Kidney (tissue), 22 donors: ENCODE measurements at places on chromosomes 6 and 20. TPM values are rescaled to one million over a fixed set of nuclear protein-coding genes. Genes with fewer than 3 reads are reported as not detected.

- no peak for DNase-seq
These were observed 56.9 kb upstream of the TIAM2 start for GRCh38 chr6:154938221-154938580.

DNA sequence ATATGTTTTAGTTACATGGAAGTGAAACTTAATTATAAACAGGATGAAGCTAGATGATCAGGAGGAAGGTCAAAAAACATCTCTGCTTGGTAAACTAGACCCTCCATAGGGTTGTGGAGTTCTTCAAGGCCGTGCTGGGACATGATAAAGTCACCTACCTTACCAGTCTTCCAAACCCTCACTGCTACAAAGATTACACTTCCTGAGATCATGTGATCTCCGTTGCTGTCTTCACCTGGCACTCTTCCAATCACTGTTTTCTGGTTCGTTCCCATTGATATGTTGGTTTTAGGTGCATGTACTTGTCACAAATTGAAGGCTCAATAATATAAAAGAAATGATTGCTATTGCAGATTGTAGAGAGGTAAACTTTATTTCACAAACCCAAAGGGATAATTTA lies 161.5 kb upstream of the MAN1A1 start:
- DNase-seq: no peak

- peak; percentile 76 for DNase-seq
These were observed 12.4 kb downstream of the FRS3 start for GRCh38 chr6:41767112-41767833.

- no peak for DNase-seq
These were observed 44.6 kb downstream of the TSBP1 start for GRCh38 chr6:32327103-32327502.

GRCh38 chr6:69894578-69895347 lies 28.4 kb downstream of the COL19A1 start:
- DNase-seq: no peak

DNA sequence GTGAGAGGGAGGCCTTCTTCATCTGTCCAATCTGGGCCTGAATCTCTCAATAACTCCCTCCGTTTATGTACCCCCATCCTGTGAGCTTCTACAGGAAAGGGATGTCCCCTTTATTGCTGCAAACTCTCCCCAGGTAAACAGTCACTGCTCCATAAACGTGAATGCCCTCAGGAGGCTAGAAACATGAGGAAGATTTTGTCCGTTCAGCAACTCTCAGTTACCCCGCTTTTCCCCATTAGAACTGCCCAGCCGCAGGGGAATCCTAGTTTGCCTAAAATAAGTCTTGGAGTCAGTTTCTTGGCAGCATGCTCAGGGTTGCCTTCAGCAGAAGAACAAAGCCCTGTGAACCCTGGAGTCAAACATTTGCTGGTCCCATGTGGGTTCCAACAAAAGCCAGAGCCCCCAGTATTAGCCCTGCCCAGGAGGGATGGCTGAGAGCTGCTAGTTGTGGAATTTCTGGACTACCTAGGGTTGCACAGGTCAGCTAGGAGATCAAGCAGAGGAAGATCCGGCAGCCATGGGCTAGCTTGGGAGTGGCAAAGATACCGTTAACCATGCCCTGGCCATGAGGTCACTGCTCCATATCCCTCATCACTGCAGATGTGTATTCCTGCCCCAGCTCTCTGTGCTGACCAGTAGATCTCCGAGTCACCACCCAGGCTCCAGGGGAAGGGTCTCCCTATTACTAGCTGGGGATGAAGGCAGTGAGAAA lies 640 bp downstream of the LRRN4 start:
- no peak for DNase-seq

- no peak for DNase-seq
These were observed 222.6 kb upstream of the MARCKS start for GRCh38 chr6:113634352-113635163.

DNA sequence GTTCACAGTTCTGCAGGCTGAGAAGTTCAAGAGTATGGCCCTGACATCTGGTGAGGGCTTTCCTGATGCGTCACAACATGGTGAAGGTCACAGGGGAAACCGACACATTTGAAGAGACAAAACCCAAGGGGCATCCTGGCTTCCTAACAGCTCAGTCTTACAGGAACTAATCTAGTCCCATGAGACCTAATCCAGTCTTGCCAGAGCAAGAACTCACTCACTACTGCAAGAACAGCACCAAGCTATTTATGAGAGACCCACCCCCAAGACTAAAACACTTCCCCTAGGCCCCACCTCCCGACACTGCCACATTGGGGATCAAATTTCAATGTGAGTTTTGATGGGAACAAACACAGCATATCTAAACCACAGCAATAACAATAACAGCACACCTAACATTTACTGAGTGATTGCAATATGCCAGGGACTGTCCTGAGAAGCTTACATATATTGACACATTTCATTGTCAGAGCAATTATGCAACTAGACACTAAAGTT lies 46.6 kb downstream of the TPBG start:
- DNase-seq: no peak

DNA sequence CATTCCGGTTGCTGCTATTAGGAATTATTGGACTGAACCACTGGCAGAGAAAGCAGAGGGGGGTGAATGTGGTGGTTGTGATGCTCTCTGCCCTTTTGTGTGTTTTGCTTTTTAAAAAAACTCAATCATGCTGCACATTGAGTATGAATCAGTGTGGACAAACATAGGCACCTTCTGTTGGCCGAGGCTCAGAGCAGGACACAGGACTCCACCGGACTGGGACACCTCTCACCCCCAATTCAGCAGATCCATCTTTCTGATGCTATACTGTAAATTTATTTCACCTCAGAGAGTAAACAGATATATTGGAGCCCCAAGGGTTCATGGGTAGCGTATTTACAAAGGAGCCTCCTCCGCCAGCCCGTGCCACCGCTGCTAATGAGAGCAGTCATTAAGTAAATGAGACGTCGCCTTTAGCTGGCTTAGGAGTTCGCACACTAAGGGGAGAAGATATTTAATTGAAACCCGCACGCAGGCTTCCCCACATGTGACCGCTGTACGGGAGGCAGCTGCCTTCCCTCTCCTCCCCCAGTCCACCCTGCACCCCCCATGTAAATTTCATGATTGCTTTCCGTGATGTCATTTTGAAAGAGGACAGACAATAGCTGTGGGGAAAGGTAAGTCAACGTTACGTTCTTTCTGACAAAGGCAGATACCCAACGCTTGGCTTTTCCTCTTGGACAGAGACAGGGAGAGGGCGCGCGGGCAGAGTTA lies at the start of gene MYT1:
Gene MYT1 (plus strand): TSS at position 330 of the 714 bp plus-strand sequence. CDS start 34,410 bp downstream, outside the sequence.
- no peak for DNase-seq

GRCh38 chr20:46604551-46605133 lies 46.6 kb downstream of the SLC13A3 start:
- peak; percentile 8 for DNase-seq

- DNase-seq: peak; percentile 69
These were observed 2.9 kb downstream of the ATXN1 start for GRCh38 chr6:16758163-16758975.

- no peak for DNase-seq
These were observed 83.8 kb downstream of the IRF4 start for GRCh38 chr6:475314-475713.

DNA sequence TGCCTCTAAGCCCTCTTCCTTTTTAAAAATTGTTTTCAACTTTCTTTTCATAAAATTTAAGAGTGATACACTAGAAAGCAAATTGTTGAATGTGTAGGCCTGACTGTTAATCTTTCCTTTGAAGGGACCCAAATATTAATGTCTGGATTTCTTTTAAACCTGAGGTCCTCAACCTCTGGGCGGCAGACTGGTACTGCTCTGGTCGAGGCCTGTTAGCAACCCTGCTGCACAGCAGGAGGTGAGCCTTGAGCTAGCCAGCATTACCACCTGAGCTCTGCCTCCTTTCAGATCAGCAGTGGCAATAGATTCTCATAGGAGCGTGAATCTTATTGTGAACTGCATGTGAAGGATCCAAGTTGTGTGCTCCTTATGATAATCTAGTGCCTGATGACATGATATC lies 191.2 kb downstream of the MANEA start:
- no peak for DNase-seq

GRCh38 chr20:5430670-5431069 lies 113.9 kb upstream of the PROKR2 start:
- DNase-seq: no peak

DNA sequence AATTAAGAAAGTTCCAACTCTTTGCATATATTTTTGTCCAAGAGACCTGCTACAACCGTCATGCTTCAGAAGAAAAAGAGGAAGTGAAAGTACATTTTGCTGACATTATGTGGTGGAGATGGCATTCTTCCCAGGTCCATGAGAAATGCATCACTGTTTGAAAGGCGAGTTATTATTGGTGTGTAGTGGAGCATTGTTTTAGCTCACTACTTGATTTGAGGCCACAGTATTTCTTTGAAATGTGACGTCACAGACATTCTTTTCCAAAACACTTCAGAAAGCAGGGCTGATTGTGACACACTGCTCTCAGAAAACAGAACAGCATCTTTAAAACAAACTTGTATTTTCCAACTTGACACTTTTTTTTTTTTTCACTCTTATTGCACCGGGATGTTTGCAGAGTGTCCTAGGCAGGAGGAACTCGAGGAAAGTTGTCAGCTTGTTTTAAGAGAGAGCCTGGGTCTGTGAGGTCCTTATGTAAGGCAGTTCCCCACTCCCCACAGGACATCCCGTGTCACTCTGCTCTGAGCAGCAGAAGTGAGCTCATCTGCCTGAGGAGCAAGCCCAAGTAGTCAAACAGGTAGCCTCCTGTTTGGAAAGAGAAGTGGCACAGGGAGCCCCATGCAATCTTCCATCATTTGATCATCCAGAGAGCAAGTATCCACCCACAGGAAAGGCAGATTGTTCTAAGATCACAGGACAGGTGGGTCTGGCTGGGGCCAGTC lies 1.1 kb downstream of the SPTLC3 start:
- no peak for DNase-seq

- DNase-seq: no peak
These were observed 53.1 kb downstream of the NINL start for GRCh38 chr20:25532015-25532751.

DNA sequence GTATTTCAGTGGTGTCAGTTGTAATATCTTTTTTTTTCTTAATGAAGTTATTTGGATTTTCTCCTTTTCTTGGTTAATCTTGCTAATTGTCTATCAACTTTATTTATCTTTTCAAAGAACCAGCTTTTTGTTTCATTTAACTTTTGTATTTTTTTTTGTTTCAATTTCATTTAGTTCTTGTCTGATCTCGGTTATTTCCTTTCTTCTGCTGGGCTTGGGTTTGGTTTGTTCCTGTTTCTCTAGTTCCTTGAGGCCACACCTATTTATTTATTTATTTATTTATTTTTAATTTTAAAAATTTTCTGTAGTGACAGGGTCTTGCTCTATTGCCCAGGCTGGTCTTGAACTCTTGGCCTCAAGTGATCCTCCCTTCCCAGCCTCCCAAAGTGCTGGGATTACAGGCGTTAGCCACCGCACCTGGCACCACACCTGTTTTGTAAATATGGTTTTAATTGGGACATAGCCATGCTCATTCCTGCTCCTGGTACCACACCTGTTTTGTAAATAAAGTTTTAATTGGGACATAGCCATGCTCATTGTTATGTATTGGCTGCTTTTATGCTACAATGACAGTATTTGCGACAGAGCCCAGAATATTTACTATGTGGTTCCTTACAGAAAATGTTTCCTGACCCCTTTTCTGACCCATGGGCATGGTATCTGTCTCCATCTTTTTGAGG lies 22.2 kb downstream of the KDM1B start:
- no peak for DNase-seq

DNA sequence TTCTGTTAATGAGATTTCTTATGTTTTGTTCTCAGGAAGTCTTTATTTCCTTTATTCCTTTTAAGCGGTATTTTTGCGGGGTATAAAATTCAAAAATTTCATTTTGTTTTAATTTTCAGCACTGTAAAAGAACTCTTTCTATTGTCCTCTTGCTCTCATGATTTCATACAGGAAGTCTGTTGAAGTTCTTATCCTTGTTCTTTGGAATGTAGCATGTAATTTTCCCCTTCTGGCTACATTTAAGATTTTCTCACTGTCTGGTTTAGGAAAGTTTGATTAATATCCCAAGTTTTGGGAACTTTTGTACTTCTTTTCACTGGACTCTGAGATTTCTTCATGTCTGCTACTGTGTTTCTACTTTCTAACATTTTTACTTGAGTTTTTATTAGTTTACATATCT lies 581.4 kb upstream of the GJE1 start:
- no peak for DNase-seq

GRCh38 chr6:33766921-33767907 lies 20.5 kb upstream of the IP6K3 start:
- DNase-seq: no peak

Gene NFATC2
- 10.5 TPM for total RNA-seq

Gene ARG1
- not detected for total RNA-seq

Gene RAET1E
- total RNA-seq: 1.0 TPM

Gene KIAA1755
- total RNA-seq: 5.1 TPM

Gene HMGCLL1
- 0.94 TPM for total RNA-seq

Gene SHLD1
- total RNA-seq: 6.1 TPM

Gene PNPLA1
- 0.19 TPM for total RNA-seq

Gene TFAP2D
- not detected for total RNA-seq

Gene FAM162B
- 4.3 TPM for total RNA-seq

Gene HDGFL1
- not detected for total RNA-seq

Gene CRISP2
- not detected for total RNA-seq

Gene MSH5
- total RNA-seq: 23.7 TPM

Gene HCRTR2
- total RNA-seq: not detected
